Natural killer cell (primary cell): ENCODE measurements at places on chromosomes 3 and 15.

- no peak overlapping the region for H3K27ac ChIP-seq
- no peaks in the 10 kb centered on the region for H3K36me3 ChIP-seq
- no peak for DNase-seq
- no peak overlapping the region for H3K4me3 ChIP-seq
- no peaks in the 10 kb centered on the region for H3K4me1 ChIP-seq
- H3K27me3 ChIP-seq: no peaks in the 10 kb centered on the region
These were observed 53.3 kb upstream of the AMOTL2 start for GRCh38 chr3:134427400-134428111.

DNA sequence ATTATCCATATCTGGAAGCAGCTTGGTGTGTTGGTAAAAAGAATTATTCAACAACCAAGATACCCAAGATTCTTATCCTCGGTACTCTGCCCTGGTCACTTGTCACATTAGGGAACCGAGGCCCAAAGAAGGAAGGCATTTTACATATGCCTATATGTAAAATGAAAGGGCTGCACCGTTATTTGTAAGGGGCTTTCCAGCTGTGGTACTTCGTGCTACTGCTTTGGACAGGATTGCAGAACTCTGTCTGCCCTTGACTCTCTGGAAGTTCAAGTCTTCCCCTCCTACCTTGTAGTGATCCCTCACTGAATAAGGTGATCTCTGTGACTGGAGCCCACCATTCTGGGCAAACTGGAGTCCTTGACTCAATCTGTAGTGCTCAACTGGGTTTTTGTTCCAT, 198.9 kb upstream of the TOPAZ1 start:
- no peak for DNase-seq
- H3K4me1 ChIP-seq: no peaks in the 10 kb centered on the region
- no peaks in the 10 kb centered on the region for H3K36me3 ChIP-seq
- no peak overlapping the region for H3K4me3 ChIP-seq
- H3K27ac ChIP-seq: no peak overlapping the region

DNA sequence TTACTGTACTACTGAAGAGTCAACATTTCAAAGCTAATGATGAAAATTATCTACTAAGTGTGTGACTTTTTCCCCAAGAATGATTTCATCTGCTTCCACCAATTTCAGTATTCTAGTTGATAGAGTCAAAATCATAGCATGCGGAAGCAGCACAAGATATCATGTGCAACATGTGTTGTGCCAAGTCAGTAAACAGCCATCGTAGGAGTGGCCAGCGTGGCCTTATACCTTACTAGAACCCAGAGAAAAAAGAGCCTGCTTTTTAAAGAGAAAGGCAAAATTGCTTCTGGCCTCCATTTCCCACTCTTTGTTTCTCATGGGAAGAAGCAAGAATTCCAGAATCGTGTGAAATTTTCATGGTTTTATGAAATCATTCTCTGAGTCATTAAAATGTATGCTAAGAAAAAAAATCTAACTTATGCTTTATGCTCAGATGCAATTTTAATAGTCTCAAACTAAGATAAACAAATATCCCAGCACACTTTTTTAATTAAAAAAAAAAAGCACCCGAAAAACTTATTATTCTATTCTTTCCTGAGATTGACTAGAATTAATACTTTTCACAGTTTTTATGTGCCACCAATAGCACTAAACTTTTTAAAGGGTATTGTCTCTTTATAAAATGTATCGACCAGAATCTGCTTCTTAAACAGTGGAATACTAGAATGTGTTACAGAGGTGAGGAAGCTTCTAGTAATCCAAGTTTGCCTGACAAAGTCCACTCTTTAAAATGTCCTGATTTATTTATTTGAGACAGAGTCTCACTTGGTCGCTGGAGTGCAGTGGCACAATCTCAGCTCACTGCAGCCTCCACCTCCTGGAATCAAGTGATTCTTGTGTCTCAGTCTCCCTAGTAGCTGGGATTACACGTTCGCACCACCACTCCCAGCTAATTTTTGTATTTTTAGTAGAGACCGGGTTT, 87.3 kb downstream of the MBNL1 start:
- no peaks in the 10 kb centered on the region for H3K27me3 ChIP-seq
- no peak for DNase-seq
- H3K4me1 ChIP-seq: peaks cover 11% of the 10 kb centered on the region
- H3K4me3 ChIP-seq: no peak overlapping the region

- H3K4me1 ChIP-seq: no peaks in the 10 kb centered on the region
- no peaks in the 10 kb centered on the region for H3K27me3 ChIP-seq
- no peak overlapping the region for H3K27ac ChIP-seq
These were observed 61.2 kb upstream of the SEC22A start for GRCh38 chr3:123140550-123140949.

DNA sequence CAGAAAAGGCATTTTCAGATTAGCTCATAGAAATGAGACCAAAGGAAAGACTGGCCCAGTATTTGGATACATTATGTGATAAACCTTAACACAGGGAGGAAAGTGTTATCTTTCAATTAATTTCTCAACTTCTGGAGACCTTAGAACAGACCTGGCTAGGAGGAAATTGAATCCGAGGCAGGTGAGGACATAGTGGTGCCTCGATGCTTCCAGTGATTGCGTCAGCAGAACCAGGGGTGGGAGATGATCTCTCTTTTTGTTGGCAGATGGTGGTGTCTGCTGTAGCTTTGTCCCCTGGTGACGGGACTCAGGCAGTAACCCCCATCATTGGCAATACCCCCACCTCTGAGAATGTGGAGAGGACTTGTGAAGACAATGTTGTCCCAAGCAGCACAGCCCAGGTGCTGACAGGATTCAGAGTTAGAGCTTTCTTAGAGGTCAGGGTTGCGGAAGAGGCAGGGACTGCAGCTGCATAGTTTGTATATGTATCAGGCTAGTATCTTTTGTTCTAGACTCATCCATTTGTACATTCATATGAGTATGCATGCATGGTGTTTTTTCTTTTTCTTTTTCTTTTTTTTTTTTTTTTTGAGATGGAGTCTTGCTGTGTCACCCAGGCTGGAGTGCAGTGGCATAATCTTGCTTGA, 27.9 kb upstream of the MUC20 start:
- DNase-seq: no peak
- no peak overlapping the region for H3K27ac ChIP-seq
- no peak overlapping the region for H3K4me3 ChIP-seq
- no peaks in the 10 kb centered on the region for H3K4me1 ChIP-seq

GRCh38 chr15:57758560-57758959, 52.0 kb downstream of the POLR2M start:
- H3K36me3 ChIP-seq: no peaks in the 10 kb centered on the region
- DNase-seq: no peak
- H3K4me3 ChIP-seq: no peak overlapping the region

GRCh38 chr3:14397940-14398796, 4.2 kb upstream of the SLC6A6 start:
- H3K27ac ChIP-seq: no peak overlapping the region
- no peak for DNase-seq
- H3K36me3 ChIP-seq: no peaks in the 10 kb centered on the region
- H3K27me3 ChIP-seq: no peaks in the 10 kb centered on the region

GRCh38 chr3:127690823-127691452, 18.2 kb downstream of the ABTB1 start:
- H3K4me3 ChIP-seq: no peak overlapping the region
- no peaks in the 10 kb centered on the region for H3K4me1 ChIP-seq
- no peaks in the 10 kb centered on the region for H3K27me3 ChIP-seq
- no peak overlapping the region for H3K27ac ChIP-seq
- DNase-seq: no peak
- H3K36me3 ChIP-seq: no peaks in the 10 kb centered on the region

GRCh38 chr15:66609876-66610275, 44.1 kb upstream of the LCTL start:
- H3K36me3 ChIP-seq: no peaks in the 10 kb centered on the region
- peaks cover 13% of the 10 kb centered on the region for H3K4me1 ChIP-seq
- DNase-seq: no peak

GRCh38 chr15:28983432-28984311, 97.9 kb downstream of the APBA2 start:
- no peak for DNase-seq
- no peak overlapping the region for H3K4me3 ChIP-seq
- peaks cover 35% of the 10 kb centered on the region for H3K4me1 ChIP-seq
- H3K36me3 ChIP-seq: no peaks in the 10 kb centered on the region
